T-helper 1 cell treated with Interleukin-12 subunit alpha and Interleukin-12 subunit beta and Interleukin-4 antibody, amounts not matched to agents 30 ng/mL and 1 ng/mL, for 36 hours (primary cell): ENCODE measurements at places on chromosomes 3 and 15. TPM values are rescaled to one million over a fixed set of nuclear protein-coding genes. Genes with fewer than 3 reads are reported as not detected.

Gene C3orf85
- not detected in 2 replicates for total RNA-seq

Gene ARPP19
- 181 and 197 TPM in 2 replicates for total RNA-seq

Gene PARP15
- total RNA-seq = 43.2 and 43.5 TPM in 2 replicates

Gene MAGEL2
- not detected in 2 replicates for total RNA-seq

Gene GOLGA8R
- 8.4 and 11.5 TPM in 2 replicates for total RNA-seq

Gene OR5AC2
- not detected in 2 replicates for total RNA-seq

Gene CCPG1
- 21.7 and 26.2 TPM in 2 replicates for total RNA-seq

Gene PSTPIP1
- 216 and 224 TPM in 2 replicates for total RNA-seq

Gene VPS39
- 86.8 TPM in 2 replicates for total RNA-seq

Gene GCSAM
- total RNA-seq = 5.3 and 5.7 TPM in 2 replicates

Gene C3orf49
- not detected in 2 replicates for total RNA-seq

Gene ASB7
- total RNA-seq = 23.3 and 26.7 TPM in 2 replicates

Gene THBS1
- total RNA-seq = 2.1 and 3.1 TPM in 2 replicates

Gene SKOR1
- total RNA-seq = 0.22 TPM in 2 replicates

Gene GP9
- not detected in 2 replicates for total RNA-seq

Gene CCDC13
- total RNA-seq = 0.20 and 0.54 TPM in 2 replicates

Gene LTF
- total RNA-seq = not detected in 2 replicates

Gene FBXL22
- total RNA-seq = 0.47 and 1.1 TPM in 2 replicates

Gene CYP1A1
- 0.42 and 0.46 TPM in 2 replicates for total RNA-seq

Gene CAPN3
- 4.5 and 4.8 TPM in 2 replicates for total RNA-seq

Gene SPG21
- 58.2 and 63.6 TPM in 2 replicates for total RNA-seq

Gene HYAL1
- total RNA-seq = 0.29 and 0.32 TPM in 2 replicates

Gene ARPP21
- total RNA-seq = not detected in 2 replicates

Gene KLF15
- not detected in 2 replicates for total RNA-seq

Gene ADPRH
- total RNA-seq = 3.9 and 5.8 TPM in 2 replicates

Gene ANKUB1
- not detected in 2 replicates for total RNA-seq

Gene NPAP1
- total RNA-seq = not detected in 2 replicates

Gene KLHL40
- total RNA-seq = not detected in 2 replicates

Gene SLC2A2
- not detected in 2 replicates for total RNA-seq

Gene ETFA
- total RNA-seq = 95.5 and 97.8 TPM in 2 replicates

Gene NDN
- total RNA-seq = 2.9 and 3.8 TPM in 2 replicates

Gene HMCES
- total RNA-seq = 47.3 and 52.5 TPM in 2 replicates

Gene EPHB1
- total RNA-seq = 8.1 TPM in 2 replicates

Gene HDDC3
- total RNA-seq = 28.6 and 33.4 TPM in 2 replicates

Gene TNFAIP8L3
- 0.17 and 0.22 TPM in 2 replicates for total RNA-seq

Gene GATA2
- 0.15 and 0.32 TPM in 2 replicates for total RNA-seq

Gene SEMA5B
- not detected in 2 replicates for total RNA-seq

Gene SPINT1
- total RNA-seq = 4.5 and 4.7 TPM in 2 replicates

Gene HRG
- not detected in 2 replicates for total RNA-seq

Gene SI
- not detected in 2 replicates for total RNA-seq

Gene CGNL1
- total RNA-seq = not detected in 2 replicates

Gene GXYLT2
- 0.51 TPM in 1 of 2 replicates, not detected in the other for total RNA-seq

Gene PLSCR5
- not detected in 2 replicates for total RNA-seq

Gene TNNC1
- 0.74 and 1.3 TPM in 2 replicates for total RNA-seq

Gene MAN2A2
- total RNA-seq = 257 and 265 TPM in 2 replicates

Gene ARL14
- not detected in 2 replicates for total RNA-seq

Gene CCR4
- total RNA-seq = 42.5 and 43.6 TPM in 2 replicates

Gene CEP152
- 21.4 and 25.0 TPM in 2 replicates for total RNA-seq

Gene CTDSPL
- 4.5 and 4.6 TPM in 2 replicates for total RNA-seq

Gene PROK2
- total RNA-seq = not detected in 2 replicates

Gene DAZL
- not detected in 2 replicates for total RNA-seq

Gene CATSPER2
- total RNA-seq = 7.6 and 9.8 TPM in 2 replicates

Gene WDR93
- not detected in 2 replicates for total RNA-seq

Gene FAM107A
- not detected in 2 replicates for total RNA-seq

Gene RAD51
- 47.7 and 51.4 TPM in 2 replicates for total RNA-seq

Gene USP3
- total RNA-seq = 63.5 and 63.9 TPM in 2 replicates

Gene CPB1
- not detected in 2 replicates for total RNA-seq

Gene SNUPN
- 30.8 and 31.1 TPM in 2 replicates for total RNA-seq

Gene TF
- total RNA-seq = 0.22 and 0.59 TPM in 2 replicates
